ENCODE measurements at places on chromosomes 6 and 20. TPM values are rescaled to one million over a fixed set of nuclear protein-coding genes. Genes with fewer than 3 reads are reported as not detected.

Gene FAXC
- total RNA-seq, result 0.30 TPM

DNA sequence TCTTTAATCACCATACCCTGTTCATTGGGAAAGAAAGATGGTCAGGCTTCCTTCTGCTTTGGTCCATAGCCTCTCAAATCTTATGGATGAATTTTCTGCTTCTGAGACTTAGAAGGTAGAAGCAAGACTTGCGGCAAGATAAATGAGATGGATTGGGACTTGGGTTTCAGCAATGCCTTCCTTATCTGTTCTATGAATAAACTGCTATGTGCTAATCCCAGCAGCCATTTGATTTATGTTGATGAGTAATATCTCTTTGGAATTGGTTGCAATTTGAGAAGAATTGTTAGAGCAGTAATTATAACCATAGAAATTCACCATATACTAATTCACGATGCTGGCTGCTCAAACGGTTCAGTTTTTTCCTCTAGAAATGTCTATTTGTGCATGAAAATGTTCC lies 48.3 kb downstream of the TXLNB start:
- no peaks in the 10 kb centered on the region for H3K27me3 ChIP-seq
- H3K4me1 ChIP-seq, result peaks cover 14% of the 10 kb centered on the region
- no peak overlapping the region for H3K4me3 ChIP-seq
- no peak for DNase-seq
- no peak overlapping the region for H3K27ac ChIP-seq

DNA sequence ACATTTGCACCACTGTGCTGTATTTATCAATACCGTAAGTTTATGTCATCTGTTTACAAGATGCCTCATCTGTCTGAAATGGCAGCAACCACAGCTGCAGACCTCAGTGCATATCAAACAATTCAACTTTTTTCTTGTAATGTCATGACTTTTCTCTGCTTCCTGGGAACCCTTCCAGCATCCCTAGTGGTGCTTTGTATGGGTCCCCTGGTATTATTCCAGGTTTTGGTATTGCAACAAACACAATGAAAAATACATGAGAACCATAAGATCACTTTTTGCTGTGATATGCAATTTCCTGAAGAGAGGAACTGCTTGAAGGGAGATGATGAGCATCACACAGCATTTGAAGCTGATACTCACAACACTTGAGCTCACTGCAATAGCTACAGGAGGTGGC lies 12.0 kb upstream of the TXNDC5 start:
- H3K36me3 ChIP-seq, result no peaks in the 10 kb centered on the region
- H3K4me3 ChIP-seq, result no peak overlapping the region
- no peaks in the 10 kb centered on the region for H3K4me1 ChIP-seq
- H3K27me3 ChIP-seq, result peaks cover 17% of the 10 kb centered on the region

Gene TUBB1
- total RNA-seq, result not detected

DNA sequence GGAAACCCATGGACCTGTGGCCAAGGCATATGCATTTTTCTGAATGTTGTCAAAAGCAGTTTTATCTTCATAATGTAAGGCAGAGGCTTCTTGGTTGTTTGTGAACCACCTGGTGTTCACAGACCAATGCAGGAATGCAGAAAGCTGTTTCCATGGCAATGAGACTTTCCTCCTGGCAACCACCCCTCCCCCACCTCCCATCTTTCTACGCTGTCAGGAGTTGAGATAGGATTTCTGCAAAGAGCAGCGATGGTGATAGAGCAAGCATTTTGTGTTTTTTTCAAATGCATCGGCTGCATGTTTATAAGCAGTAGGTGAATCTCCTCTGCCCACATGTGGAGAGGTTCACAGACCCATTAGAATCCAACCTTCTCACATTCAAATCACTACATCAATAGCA lies 114.1 kb upstream of the SMLR1 start:
- H3K27ac ChIP-seq, result no peak overlapping the region
- no peaks in the 10 kb centered on the region for H3K27me3 ChIP-seq
- peaks cover 12% of the 10 kb centered on the region for H3K36me3 ChIP-seq
- DNase-seq, result no peak
- H3K4me3 ChIP-seq, result no peak overlapping the region

DNA sequence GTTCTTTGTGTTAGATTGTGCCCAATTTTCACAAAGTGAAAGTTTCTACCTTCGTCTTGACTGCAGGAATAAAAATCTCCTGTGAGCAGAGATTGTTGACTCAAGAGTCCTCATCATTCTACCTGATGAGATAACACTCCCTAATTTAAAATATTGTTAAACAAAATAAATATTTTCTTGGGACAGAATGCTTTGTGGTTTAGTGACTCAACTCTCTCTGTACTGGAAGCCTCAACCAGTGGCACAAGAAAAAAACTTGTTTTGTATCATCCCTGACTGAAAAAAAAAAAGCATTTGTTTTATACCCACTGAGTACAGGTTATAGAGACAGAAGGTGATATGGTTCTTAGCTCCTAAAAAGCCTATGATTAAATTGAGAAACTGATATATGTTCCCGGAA lies 78.9 kb downstream of the CRYBG1 start:
- DNase-seq, result no peak
- no peak overlapping the region for H3K4me3 ChIP-seq
- H3K27me3 ChIP-seq, result peaks cover 53% of the 10 kb centered on the region

All from activated CD8-positive, alpha-beta memory T cell treated with anti-CD3 and anti-CD28 coated beads, Interleukin-2, amount 10 ng/mL, durations not matched to agents 7 days and 5 days (primary cell).